ENCODE measurements at places on chromosomes 7 and 10. TPM values are rescaled to one million over a fixed set of nuclear protein-coding genes. Genes with fewer than 3 reads are reported as not detected.

SBDS gene
- total RNA-seq: 146 TPM

TMEM209 gene
- total RNA-seq: 15.0 TPM

MET gene
- total RNA-seq: 23.9 TPM

DNA sequence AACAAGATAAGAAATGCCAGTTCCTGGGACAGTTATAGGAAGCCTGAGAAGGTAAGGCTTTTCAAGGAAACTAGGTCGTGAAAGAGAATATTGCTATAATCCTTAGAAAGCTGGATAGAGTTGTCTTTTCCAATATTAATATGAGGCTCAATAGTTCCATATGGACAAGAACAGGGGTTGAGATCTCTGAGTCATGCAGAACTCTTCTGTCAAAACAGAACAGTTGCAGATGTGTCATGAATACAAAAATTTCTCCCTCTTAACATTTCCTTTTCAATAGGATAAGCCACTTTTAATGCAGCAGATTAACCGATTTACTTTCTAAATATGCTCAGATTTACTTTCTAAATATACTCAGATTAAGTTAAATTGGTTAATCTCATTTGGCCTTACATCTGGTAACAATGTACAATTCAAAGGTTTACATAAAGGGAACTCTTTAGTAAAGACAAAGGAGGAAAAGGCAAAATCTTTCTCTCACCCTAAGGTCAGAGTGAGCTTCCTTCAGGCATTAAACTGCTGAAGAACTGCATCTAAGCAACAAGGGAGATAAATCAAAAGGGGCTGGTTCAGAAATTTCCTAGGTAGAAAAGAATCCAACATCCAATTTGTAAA, 104.7 kb upstream of the PCDH15 start:
- DNase-seq: no peak

GRCh38 chr7:30988351-30989005, 24.7 kb downstream of the GHRHR start:
- no peak for DNase-seq

Measured in heart left ventricle (tissue), 16 donors.